Gastroesophageal sphincter (tissue), 4 donors: ENCODE measurements at places on chromosomes 13 and 19. TPM values are rescaled to one million over a fixed set of nuclear protein-coding genes. Genes with fewer than 3 reads are reported as not detected.

Gene HSH2D
- 0.87 TPM for total RNA-seq

Gene SIRT6
- total RNA-seq = 35.0 TPM

Gene PSG2
- total RNA-seq = not detected

Gene S1PR5
- 1.1 TPM for total RNA-seq

Gene MISP3
- 2.7 TPM for total RNA-seq

Gene VSTM2B
- not detected for total RNA-seq

Gene KIR2DL4
- not detected for total RNA-seq

Gene KLK8
- total RNA-seq = not detected

Gene C2CD4C
- 2.7 TPM for total RNA-seq

Gene POLR2I
- 60.2 TPM for total RNA-seq

Gene KLK2
- total RNA-seq = not detected

Gene ZNF729
- not detected for total RNA-seq

Gene KLK14
- not detected for total RNA-seq

Gene CASP14
- total RNA-seq = not detected

Gene RAB8A
- total RNA-seq = 32.4 TPM

Gene ZNF730
- not detected for total RNA-seq

Gene S1PR2
- 16.1 TPM for total RNA-seq

Gene LRFN3
- total RNA-seq = 10.6 TPM

Gene RNF113B
- not detected for total RNA-seq

Gene ZNF136
- total RNA-seq = 10.9 TPM

Gene BRD4
- total RNA-seq = 49.3 TPM

Gene SIGLEC5
- not detected for total RNA-seq

Gene CGB1
- not detected for total RNA-seq

Gene CEACAM6
- total RNA-seq = 0.78 TPM

Gene ZNF208
- 5.8 TPM for total RNA-seq

Gene ZNF528
- total RNA-seq = 21.1 TPM

Gene DAND5
- total RNA-seq = 0.35 TPM

Gene SYCN
- total RNA-seq = not detected

Gene RASIP1
- 9.8 TPM for total RNA-seq

Gene HS6ST3
- 3.4 TPM for total RNA-seq

Gene CKM
- 0.73 TPM for total RNA-seq

Gene PLPPR3
- not detected for total RNA-seq

Gene ACER1
- total RNA-seq = not detected

Gene ZNF835
- total RNA-seq = 5.9 TPM

Gene BEST2
- not detected for total RNA-seq

Gene ZNF492
- total RNA-seq = 0.05 TPM

Gene NEK5
- 0.12 TPM for total RNA-seq

Gene SIAH3
- not detected for total RNA-seq

Gene ZNF100
- total RNA-seq = 4.8 TPM

Gene ZNF649
- 10.9 TPM for total RNA-seq

Gene PGLYRP1
- total RNA-seq = not detected

Gene RAVER1
- total RNA-seq = 21.8 TPM

Gene TEX26
- 1.7 TPM for total RNA-seq
